ENCODE measurements at places on chromosomes 2 and 18.

DNA sequence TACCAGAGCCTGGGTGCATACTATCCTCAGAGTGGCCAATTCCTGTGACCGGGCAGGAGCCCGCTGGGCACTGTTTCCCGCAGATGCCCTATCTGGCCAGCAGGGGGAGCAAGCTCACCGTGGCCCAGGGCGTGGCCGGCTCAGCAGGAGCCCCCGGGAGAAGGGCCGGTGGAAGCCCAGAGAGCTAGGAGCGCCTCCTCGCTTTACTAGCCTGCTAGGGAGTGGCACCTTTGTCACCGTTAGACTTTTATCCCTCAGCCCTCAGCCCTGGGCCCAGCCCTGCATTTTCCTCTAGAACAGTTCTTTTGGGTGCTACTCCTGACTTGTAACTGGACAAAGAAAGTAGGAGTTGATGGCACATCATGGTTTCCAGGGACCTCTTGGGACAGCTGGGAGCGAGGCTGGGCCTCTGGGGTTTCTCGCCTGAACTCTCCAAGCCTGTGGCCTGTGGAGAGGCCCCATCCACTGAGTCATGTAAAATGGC lies 24.0 kb downstream of the TMEM177 start:
- peak; percentile 86 for DNase-seq

GRCh38 chr18:23134780-23135549 lies at the start of gene CABLES1:
TSS of gene CABLES1 (plus strand) at chr18:23135485. CDS start at chr18:23135763, 278 bp downstream.
- peak; percentile 71 for DNase-seq

- DNase-seq, result no peak
These were observed 6.9 kb upstream of the STAT1 start for GRCh38 chr2:191020742-191021381.

DNA sequence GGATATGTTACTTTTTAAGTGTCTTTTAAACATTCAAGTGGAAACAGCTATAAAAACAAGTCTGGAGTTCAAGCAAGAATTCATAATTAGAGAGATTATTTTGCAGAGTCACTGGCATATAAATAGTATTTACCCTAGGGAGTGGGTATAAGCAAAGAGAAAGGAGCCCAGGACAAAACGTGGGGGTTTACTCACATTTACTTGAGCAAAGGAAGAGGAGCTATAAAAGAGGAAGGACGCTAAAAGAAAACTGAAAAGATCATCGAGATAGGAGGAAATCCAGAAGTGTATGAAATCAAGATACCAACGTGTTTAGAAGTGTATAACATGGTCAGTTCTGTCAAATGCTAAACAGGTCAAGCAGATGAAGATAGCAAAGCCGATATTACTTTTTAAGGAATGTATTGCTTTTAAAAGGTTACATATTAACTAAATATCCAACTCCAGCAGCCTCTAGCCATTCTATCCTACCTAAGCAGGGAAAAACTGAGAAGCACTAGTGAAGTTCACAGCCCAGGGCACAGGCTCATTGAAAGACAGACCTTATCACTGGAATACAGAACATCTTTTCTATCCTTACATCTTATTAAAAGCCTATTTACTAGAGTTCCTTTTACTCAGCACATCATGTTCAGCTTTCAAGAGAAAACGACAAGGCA lies 8.6 kb downstream of the KANSL1L start:
- DNase-seq, result no peak

DNA sequence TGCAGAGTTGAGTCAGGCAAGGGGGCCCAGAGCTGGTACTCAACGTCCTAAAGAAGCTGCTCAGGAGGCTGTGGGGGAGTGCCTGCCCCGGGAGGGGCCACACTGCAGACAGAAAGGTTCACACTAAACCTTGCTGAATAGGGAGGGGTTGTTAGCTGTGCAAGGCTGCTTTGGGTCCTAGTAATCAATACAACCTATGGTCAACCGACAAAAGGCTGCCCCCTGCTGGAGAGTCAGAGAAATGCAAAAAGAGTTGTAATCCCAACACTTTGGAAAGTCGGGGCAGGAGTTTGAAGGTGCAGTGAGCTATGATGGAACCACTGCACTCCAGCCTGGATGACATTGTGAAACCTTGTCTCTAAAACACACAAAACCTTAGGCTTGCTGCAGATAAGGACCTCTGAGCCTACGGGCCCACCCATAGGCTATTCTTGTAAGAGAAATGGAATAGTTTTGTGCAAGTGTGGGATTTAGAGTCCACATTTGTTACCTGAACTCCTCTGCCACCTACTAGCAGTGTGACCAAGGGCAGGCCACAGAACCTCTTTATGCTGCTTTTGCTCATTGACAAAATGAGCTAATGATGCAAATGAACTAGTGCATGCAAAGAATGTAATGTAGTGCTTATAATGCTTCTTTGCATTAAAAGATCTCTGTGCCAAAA lies 81.5 kb downstream of the PRPF40A start:
- peak; percentile 78 for DNase-seq

DNA sequence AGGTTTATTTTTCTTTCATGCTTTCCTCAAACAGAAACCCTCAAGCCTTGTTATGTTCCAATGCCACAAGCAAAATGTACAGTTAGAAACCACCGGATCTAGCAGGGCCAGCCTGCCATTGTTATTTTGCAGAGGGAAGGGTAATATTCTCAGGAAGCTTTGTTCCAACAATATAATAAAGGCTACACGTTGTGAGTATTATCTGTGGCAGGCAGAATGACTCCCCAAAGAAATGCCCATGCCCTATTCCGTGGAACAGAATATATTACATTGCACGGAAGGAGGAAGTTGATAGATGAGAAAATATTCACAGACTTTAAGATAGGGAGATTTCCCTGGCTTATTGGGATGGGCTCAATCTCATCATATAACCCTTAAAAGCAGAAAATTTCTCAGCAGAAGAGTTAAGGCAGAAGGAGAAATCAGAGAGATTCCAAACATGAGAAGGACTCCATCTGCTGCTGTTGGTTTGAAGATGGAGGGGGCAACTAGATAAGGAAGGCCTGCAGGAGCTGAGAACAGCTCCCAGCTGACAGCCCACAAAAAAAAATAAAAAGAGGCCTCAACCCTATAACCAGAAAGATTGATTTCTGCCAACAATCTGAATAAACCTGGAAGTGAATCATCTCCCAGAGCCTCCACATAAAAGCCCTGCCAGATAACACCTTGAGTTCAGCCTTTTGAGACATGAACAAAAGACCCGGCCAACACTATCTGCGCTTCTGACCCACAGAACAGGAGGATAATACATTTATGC lies 466.6 kb downstream of the LPIN1 start:
- DNase-seq, result no peak

DNA sequence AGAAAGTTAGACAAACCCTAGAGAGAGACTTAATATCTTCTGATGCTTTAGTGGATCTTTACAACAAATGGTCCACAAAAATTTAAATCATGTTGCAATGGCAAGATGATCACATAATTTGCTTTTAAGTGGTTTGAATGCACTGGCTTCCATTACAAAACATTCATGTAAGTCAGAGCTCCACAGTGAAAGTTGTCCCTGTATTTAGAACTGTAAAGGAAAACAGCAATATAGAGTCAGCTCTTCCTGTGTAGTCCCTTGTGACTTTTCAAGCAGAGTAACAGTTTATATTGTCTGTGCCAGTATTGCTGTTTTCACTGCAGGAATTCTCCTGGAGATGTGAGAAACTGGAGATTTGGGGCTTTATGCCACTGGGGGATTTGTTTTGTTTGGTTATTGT lies 77.7 kb downstream of the MEIS1 start:
- DNase-seq, result no peak

- no peak for DNase-seq
These were observed 37.8 kb upstream of the STAT4 start for GRCh38 chr2:191188550-191189093.

DNA sequence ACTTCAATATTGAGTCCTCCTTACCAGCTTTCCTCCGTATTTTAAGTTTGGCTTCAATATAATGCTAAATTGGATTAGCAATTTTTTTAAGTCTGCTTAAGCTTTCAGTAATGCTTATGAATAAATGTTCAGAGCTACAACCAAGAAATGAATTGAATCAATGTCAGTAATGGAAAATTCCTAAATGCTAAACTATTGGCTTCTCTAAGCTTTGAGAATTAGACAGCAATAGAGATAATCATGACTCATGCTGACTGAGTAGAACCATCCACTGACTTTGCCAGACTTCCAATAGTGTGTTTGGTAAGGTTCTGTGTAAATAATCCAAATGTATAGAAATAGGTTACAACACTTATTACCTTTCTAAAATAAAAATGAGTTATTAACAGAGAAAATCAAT lies 8.9 kb upstream of the PDE1A start:
- DNase-seq, result no peak

DNA sequence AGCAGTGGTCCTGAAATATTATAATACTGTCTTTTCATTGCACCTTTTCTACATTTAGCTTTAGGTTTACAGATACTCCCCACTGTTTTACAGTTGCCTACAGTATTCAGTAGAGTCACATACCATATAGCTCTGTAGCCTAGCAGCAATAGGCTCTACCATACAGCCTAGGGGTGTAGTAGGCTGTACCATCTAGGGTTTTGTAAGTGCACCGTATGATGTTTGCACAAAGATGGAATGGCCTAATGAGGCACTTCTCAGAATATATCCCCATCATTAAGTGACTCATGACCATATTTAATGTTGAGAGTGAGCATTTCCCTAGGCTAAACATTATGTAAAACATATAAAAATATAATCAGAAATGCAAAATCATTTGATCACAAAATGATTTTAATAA lies 511.3 kb upstream of the RAB12 start:
- no peak for DNase-seq

DNA sequence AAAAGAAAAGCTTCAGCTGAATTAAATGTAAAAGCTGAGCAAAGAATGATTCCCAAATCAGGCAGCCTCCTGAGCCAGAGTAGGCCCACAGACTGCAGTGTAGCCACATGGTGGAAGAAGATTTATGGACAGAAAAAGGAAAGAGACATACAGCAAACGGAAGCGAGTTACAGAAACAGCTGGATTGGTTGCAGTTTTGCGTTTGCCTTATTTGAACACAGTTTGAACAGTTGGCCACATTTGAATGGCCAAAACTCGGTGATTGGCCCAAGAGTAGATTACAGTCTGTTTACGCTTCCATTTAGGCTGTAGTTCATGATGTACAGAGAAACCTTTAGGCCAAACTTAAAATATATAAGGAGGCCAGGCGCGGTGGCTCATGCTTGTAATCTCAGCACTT lies 35.1 kb downstream of the SH2D6 start:
- DNase-seq, result no peak

DNA sequence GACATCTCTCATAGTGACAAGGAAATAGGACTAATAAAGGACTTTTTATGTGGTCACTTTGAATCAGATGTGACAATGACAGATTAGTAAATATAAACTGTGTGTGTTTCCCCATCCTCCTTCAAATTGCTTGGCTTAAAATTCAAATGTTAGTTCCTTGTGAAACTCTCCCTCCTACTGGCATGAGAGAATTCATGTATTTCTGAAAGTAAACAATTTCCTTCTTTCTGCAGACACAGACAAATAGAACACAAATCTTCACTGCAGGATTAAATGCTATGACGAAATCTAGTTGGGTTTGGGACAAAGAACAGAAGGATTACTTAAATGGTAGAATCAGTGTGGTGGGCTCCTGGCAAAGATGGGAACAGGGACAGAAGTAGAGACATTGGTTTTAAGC lies 328.7 kb upstream of the FAM98A start:
- DNase-seq, result no peak

DNA sequence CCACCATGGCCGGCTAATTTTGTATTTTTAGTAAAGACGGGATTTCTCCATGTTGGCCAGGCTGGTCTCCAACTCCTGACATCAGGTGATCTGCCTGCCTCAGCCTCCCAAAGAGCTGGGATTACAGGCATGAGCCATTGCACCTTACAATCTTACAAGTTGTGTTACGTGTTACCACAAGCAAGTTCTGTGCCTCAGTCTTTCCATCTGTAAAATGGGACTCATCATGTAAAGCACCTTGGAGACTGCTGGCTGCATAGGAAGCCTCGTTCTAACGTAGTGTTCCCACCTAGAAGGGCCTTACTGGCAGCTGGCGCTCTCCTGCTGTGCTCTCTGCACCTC lies 10.0 kb downstream of the DNAJB2 start:
- no peak for DNase-seq

DNA sequence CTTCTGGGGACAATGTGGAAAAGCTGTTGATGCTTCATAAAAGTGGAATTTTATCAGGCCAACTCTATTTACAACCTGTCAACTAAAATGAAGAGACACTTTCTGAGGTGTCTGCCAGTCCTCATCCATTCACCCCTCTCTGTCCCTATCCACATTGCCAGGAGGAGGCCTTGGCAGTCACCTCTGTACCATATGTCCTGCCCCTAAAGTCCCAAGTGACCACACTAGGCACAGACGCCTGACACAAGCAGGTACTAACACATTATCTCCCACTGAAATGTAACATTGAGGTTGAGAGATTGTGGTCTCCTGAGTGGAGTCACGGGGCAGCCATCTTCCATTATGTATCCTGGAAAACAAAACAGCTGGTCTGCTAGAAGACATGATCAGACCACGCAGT lies 71.4 kb downstream of the OSBPL1A start:
- DNase-seq, result no peak

- no peak for DNase-seq
These were observed 550.2 kb upstream of the SLC39A10 start for GRCh38 chr2:195106681-195107380.

GRCh38 chr18:25016666-25017065 lies 335.3 kb downstream of the ZNF521 start:
- no peak for DNase-seq

- DNase-seq, result no peak
These were observed 1106.4 kb upstream of the ZEB2 start for GRCh38 chr2:145626301-145626700.

- peak; percentile 93 for DNase-seq
These were observed 70.5 kb upstream of the IGFBP5 start for GRCh38 chr2:216765761-216766262.

DNA sequence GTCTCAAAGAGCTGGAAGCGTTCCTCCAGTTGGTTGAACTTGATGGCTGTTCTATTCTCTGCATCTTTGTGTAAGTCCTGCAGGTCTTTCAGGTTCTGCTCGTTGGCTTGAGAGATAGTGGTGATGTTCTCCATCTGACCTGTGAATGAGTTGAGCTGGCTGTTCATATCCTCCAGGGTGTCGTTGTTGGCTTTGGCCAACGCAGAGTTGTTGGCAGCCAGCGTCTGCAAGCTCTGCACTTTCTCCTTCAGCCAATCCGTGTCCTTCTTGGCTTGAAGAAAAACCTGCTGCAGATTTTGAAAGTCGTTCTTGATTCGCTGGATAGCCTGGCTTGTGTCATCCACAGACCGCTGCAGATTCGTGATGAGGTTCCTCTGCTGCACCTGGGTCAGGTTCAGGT lies 78.8 kb upstream of the THOC1 start:
- DNase-seq, result no peak

DNA sequence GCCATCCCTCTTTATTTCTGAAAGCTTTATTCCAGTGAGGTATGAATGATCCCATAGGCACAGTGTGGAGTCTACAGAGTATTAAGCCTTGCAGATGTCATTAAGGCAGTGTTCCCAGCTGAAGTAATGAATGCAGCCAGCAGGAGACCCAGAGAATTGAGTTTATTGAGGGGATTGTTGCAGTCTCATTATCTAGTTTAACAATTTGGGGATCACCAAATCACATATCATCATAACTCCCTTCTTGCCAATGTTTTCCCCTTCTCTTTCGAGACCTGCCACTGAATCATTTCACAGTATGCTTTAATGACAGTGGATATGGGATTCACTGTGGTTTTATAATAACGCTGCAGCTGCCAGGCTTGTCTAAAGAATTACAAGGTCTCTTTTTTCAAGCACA lies 249.3 kb upstream of the FSHR start:
- DNase-seq, result peak; percentile 16

Measured in neural progenitor cell (in vitro differentiated cells).